ENCODE measurements at places on chromosomes 11 and 22.
A peak's percentile ranks its signal among the peaks of the same experiment; 100 is the strongest.

DNA sequence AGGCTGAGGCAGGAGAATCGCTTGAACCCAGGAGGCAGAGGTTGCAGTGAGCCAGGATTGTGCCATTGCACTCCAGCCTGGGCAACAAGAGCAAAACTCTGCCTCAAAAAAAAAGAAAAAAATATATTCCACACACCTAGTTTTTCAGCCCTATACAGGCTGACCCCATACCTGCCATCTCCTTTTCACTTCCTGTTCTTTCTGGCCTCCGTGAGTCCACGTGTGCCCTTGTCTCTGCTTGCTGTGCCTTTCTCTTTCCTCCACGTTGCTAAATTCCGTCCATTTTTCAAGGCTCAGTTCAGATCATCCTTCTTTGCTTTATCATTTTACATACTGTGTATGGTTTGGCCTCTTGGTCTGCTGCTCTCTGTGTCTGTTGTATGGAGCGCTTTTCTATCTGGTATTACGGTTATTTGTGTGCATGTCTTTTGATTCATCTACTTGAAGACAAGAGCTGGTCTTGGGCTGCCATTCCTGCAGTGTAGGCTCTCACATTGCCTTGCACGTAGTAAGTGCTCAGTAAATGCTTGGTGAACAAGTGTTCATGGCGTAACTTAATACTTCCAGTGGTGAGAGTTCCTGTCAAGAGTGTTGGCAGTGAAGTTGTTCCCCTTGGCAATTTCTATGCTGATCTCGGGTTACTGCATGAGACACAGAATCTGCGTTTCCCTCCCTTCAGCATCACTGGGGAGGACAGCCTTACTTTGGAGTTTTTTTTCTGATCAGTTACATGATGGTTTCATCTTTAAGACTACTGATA is 57.5 kb downstream of the PTPRJ start:
- no peak for DNase-seq

- DNase-seq, result no peak
Observed at GRCh38 chr11:123185326-123185725, 9.7 kb downstream of the CLMP start.

DNA sequence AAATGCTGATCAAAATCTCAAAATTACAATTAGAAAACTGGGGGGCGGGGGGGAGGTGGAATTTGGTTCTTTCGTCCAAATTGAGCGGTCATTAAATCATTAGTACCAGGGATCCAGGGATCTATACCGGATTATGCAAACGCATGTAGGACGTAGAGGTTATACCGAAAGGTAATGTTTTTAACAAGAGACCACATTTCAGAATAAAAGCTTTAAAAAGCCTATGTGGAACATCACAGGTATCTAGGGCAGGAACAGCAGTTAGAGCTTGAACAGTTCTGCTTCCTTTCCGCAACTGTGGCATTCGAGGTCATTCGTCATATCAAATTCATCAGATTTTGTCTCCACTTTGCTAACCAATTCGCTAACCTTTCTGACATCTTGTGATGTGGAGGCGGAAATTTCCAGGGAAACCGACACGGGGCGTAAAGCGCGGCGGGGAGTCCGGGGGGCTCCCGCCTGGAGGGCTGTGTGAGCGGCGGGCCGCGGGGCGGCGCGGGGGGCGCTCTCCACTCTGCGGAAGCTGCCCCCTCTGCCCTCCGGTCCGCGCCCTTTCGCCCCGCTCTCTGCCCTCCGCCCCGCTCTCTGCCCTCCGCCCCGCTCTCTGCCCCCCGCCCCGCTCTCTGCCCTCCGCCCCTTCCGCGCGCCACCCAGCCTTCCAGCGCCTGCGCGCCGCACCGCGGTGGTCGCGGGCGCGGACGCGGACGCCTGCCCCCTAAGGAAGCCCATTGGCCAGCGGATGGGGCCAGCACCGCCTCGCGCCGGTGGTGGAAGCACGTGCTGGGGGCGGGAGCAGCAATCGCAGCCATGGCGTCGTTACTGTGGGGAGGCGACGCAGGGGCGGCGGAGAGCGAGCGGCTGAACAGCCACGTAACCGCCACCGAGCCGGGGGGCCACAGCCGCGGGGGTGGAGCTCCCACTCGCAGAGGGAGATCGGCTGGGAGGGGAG is at the start of gene DDX25:
Gene DDX25 (plus strand): TSS at position 798 of the 949 bp plus-strand sequence. CDS start 10 bp downstream, at position 808.
- peak; percentile 32 for DNase-seq

DNA sequence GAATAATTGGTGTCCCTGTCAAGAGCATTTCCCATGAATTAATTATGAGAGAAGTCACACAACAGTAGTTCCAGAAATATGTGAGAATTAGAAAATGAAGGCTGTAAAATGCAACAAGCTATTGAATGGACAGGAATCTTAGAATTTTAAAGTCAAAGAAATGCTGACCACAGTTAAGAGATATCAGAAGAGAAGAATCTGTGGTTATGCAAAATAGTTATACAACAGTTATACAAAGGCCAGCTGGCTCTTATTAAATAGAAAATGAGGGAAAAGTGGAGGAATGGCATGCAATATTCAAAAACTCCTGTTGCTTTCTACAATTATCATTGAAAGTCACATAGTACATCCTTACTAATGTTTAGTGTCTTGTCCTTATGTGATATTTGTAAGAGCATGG is 27.4 kb downstream of the CASP12 start:
- no peak for DNase-seq

DNA sequence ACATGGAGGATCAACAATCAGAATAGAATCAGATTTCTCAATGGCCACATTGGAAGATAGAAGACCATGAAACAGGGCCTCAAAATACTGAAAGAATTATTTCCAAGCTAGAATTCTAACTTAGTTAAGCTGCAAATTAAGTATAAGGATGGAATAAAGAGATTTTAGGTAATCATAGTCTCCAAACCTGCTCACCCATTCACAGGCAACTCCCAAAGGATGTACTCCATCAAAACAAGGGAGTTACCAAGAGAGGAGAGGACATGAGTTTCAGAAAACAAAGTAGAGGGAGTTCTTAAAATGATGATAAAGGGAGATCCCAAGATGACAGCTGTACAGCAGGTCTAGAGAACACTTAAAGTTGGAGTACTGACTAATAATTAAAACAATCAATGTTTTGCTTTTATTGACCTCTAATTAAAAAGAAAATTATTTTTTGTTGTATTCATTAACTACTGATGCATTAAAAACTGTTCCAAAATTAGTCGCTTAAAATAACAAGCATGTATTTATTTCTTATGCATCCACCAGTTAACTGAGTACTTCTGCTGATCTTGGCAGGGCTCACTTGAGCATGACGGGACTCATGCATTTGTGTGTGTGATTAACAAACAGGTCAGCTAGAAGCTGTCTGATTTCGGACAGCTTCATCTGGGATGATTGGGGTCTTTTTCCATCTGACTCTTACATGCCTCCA is 95.6 kb downstream of the CD44 start:
- no peak for DNase-seq

DNA sequence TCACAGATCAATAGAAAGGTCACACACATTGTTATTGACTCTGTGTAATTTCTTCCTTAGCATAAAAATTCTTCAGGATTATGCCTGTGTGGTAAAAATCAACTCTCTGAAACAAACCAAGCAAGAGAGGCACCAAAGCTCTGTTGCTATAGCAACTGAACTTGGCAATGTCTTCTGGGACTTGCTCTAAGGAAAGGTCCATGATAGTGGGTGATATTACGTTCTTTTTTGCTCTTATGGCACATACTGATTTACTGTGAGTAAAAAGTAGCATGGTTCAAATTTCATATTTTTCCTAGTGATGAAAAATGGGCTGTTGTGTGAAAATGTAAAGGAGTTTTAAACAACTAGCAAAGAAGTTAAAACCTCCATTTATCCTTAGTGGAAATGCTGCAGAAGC is 66.4 kb downstream of the SVIP start:
- no peak for DNase-seq

- no peak for DNase-seq
Observed at GRCh38 chr11:128853559-128853958, 13.5 kb downstream of the KCNJ1 start.

GRCh38 chr11:105108247-105108646 is 31.3 kb downstream of the CARD18 start:
- no peak for DNase-seq

- DNase-seq, result no peak
Observed at GRCh38 chr11:101453682-101454081, 130.1 kb downstream of the TRPC6 start.

DNA sequence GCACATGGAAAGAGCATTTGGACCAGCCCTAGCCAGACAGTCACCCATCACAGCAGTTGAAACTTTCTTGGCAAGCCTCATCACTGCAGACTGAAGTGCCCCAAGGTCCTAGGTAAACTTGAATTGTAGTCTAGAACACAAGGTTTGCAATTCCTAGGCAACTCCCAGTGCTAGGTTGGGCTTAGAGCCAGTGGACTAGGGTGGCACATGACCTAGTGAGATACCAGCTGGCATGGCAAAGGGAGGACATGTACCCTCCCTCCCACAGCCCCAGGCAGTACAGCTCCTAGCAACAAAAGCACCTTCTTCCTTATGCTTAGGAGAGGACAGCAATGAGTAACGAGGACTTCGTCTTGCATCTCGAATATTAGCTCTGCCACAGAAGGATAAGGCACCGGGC is 889.5 kb downstream of the JRKL start:
- DNase-seq, result no peak

DNA sequence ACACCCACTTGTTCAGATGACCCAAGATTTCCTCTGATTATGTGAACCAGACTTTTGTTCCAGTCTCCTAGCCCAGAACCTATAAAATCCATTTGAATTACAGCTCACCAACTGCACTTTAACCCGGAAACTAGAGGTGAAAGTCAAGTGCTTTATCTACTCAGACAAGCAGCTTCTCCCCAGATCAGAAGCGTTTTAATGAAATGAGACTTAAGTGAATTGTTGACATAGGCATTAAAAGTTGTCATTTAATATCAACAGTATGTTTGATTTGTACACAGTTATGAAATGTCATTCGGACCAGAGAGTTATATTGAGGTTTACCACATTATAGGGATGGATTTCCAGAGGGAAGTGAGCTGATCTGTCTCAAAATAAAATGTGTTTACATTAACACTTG is 52.0 kb downstream of the CADM1 start:
- no peak for DNase-seq

Data from activated CD8-positive, alpha-beta memory T cell treated with anti-CD3 and anti-CD28 coated beads, Interleukin-2, amount 50 U/mL, for 4 hours (primary cell).